Lung microvascular endothelial cell (primary cell): ENCODE measurements at places on chromosomes 6 and 20.

DNA sequence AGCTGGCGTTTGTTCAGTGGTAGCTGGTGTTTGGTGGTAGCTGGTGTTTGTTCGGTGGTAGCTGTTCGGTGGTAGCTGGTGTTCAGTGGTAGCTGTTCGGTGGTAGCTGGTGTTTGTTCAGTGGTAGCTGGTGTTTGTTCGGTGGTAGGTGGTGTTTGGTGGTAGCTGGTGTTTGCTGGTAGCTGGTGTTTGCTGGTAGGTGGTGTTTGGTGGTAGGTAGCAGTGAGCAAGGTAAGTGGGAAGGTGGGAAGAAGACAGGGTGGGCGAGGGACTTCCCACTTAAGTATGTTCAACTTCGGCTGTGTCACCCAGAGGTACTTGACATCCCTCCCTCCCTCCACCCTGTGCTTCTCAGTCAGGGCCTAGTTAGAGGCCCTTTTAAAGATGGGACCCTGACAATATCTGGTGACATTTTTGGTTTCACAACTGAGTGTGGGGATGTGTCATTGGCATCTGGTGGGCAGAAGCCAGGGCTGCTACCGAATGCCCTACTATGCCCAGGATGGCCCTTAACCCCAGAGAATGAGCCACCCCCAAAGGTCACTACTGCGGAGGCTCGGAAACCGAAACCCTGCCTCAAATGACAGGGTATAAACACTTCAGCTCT, 47.3 kb downstream of the BMP7 start:
- no peak for DNase-seq

DNA sequence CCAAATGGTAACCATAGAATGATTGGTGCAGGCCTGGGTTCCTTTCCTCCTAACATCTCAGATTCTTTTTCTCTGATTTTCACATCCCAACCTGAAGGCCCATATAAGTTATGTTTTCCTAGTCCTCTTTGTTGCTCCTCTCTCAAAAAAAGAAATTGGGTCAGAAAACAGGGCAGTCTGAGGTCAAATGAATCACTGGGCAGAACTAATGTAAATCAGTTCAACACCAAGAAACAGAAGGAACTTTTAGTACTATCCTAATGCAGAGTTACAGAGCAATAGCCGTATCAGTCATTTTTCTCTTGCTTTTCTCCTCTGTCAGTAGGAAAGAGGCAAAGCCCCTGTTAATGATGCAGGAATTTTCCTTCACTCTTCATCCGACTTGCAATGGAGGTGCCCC, 11.0 kb upstream of the TPD52L1 start:
- DNase-seq = no peak

DNA sequence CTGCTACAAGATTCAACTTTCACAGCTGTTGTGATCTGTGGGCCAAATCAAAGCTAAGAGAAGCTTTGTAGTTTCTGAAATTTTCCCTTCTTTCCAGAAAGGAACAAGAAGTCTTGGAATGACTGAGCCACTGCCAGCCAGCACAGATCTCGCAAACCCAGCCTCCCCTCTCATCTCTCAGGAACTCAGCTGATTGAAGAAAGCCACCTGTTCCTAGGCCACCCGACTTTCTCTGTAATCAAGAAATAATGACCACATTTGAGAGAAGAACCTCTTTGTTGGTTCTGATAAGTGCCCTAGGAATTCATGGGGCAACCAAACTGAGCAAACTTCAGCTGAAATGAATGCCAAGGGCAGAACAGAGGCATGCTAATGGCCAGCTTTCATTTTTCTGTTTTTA, 61.7 kb downstream of the HDGFL1 start:
- DNase-seq = no peak

- DNase-seq = peak; percentile 10
Measured at GRCh38 chr6:20709451-20709850, 175.2 kb downstream of the CDKAL1 start.

GRCh38 chr6:139748353-139749146, 374.1 kb upstream of the CITED2 start:
- no peak for DNase-seq

DNA sequence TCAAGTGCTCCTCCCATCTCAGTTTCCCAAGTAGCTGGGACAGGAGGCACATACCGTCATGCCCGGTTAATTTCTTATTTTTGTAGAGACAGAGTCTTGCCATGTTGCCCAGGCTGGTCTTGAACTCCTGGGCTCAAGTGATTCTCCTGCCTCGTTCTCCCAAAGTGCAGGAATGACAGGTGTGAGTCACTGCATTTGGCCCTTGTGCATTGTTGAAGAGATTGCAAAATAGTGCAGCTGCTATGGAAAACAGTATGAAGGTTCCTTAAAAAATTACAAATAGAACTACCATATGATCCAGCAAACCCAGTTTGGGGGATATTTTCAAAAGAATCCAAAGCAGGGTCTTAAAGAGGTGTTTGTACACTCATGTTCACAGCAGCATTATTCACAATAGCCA, 69.1 kb downstream of the GJA10 start:
- DNase-seq = no peak

- peak; percentile 93 for DNase-seq
Measured at GRCh38 chr20:5714261-5715041, 35.8 kb upstream of the SHLD1 start.

DNA sequence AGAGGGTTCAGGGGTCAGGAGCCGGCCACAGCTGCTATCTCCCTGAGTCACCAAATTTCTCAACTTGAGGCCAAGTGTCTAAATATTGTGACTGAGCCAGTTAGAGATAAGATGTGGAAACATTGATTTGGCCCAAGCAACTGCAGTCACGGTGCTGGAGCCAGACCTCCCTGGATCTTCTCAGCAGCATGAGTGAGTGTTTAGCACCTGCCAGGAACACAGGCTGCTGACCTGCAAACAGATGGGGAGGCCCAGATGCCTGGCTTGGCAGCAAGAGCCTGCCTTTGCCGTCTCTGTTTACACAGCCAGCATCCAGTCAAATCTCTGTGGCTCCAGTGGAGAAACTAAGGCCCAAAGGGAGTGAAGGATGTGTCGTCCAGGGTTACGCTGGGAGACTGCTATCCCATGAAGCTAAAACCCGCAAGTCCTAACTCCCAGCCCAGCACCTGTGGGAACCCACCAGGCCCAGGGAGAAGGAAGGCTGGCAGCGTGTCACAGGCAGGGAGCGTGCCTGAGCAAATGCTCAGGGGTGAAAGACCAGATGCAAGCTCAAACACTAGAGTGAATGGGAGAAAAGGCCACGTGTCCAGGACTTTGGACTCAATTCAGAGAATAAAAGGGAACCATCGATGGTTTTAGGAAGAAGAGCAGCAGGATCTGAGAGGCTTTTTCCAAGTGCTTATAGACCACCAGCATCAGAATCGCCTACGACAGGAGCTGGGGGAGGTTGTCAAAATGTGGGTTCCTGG, 15.9 kb upstream of the PTGIS start:
- no peak for DNase-seq

DNA sequence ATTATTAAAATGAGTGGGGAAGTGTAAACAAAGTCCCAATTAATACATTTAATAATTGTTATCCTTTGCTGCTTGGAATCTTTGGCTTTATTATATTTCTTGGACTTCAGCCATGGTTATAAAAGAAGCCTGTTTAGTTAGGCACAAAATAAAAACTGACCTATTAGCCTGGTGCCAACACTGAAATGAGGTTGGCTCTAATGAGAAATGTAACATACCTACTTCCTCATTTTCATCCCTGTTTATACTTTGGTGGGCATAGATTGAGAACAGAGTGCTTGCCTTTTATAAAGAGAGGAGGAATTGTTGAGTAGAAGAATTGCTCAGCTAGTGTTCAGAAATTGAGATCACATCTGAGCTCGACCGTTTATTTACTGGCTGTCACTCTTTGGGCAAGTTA, 471.3 kb downstream of the UTRN start:
- DNase-seq = peak; percentile 21

GRCh38 chr6:143755301-143755744, 77.6 kb downstream of the PHACTR2 start:
- peak; percentile 80 for DNase-seq

- no peak for DNase-seq
Measured at GRCh38 chr20:64223526-64224067, 32.0 kb upstream of the PCMTD2 start.

DNA sequence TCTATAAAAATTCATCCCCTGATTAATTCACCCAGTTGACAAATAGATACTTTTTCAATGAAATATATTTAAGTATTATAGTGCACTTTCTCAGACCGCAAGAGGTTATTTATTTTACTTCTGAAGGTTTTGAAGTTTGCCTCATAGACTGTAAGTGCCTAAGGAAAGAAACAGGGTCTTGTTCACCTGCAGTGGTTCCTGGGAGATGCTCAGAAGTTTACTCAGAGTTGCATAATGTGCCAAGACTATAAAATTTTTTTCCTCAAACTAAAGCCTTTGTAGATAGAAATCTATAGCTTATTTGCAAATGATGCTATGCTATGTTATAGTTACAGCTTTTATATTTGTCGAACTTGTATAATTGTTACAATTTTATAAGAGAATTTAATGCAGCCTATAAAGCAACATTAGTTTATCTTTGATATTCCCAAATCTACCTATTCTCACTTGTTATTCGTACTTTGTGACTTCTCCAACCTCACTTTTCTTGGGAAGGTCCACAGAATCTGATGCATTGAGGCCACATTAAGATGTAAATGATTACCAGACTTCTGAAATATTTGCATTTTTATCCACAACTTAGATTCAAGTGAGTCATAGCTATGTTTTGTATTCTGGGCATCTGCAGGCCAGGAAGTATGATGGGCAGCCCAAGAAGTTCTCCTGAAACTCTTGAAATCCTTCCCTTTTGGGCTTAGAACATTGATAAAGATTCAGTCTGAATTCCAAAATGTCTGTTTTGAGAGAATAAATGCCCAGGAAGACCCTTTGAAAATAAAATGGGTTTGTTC, 35.7 kb downstream of the KCNQ5 start:
- no peak for DNase-seq

DNA sequence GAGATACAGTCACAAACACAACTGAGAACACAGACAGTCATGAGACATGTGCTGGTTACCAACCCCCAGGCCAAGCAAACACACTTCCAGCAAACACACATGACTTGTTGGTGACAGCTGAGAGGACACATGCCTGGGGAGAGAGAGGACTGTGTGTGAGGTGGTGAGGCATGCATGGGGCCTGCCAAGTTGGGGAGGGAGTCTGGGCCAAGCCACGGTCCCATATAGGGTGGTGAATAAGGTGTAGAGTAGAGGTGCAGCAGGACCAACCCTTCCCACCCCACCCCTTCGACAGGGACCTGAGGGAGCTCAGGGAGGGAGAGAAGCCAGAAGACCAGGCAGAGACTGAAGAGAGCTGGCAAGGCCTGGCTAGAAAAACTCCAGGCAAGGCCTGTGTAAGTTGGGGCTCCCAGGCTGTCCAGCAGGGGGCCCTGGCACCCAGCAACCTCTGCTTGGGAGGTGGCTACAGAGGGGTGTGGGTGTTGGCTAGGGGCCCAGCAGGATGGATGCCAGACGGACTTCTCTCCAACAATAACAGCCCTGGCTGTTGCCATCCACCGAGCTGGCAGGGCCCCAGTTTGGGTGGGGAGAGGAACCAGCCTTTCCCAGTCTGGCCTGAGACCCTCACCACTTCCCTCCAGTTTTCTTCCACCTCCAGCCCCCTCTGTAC, 2.0 kb upstream of the SLC29A1 start:
- peak; percentile 91 for DNase-seq

DNA sequence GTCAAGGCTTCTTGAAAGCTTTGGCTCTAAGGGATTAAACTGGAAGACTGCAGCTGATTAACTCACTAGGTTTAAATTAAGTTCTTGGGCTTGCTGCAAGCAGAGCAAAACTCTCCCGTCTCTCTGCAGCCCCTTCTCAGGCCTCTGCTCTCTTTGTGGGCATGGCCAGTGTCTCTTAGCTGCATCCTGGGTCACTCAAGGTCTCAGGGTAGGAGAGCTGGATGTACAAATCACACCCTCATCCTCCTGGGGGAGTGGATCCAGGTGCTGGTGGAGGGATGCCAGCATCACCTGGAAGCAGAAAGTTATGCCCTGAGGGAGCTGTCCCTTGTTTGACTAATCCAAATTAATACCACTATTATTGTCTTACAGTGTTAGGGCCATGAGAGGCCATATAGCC, 35.8 kb downstream of the GCM1 start:
- no peak for DNase-seq

- peak; percentile 52 for DNase-seq
Measured at GRCh38 chr6:109008537-109009235, 86.0 kb downstream of the SESN1 start.

DNA sequence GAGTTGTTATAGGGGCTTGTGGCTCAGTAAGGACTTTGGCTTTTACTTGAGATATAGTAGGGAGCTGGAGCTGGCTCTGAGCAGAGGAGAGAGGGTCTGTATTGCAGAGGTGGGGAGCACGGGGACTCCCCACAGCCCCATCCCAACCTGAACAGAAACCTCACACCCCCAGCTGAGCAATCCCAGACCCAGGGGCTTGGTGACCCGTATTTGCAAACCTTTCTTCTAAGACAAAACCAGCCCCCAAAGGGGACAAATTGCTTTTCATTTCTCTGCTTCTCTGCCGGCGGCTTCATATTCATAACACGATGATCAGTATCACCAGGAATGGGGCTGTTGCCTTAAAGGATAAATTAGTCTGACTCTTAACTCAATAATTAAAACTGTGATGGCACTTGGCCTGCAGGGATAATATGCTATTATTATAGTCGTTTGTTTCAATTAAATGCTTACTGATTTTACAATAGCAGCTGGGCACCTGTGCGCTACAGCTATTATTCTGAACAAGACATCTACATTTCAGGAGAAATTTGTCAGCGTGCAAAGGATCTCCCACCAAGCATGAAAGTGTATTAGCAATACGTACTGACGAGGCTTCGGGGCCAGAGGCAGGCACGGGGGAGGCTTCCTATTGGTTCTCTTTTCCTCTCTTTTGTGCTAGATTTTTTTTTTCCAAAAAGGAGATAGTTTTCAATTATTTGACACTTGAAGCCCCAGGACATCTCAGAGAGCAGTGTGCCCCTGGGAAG, 118.1 kb downstream of the TOX2 start:
- no peak for DNase-seq

- DNase-seq = peak; percentile 34
Measured at GRCh38 chr6:139765825-139766285, 391.4 kb upstream of the CITED2 start.

GRCh38 chr20:6919792-6920468, 152.4 kb downstream of the BMP2 start:
- no peak for DNase-seq

GRCh38 chr6:154187714-154188113, 148.7 kb downstream of the OPRM1 start:
- no peak for DNase-seq

- DNase-seq = peak; percentile 65
Measured at GRCh38 chr20:46709459-46710152, at the start of gene SLC2A10. SLC2A10 (plus strand) TSS chr20:46709649; CDS start chr20:46709737, 88 bp downstream.

GRCh38 chr20:49284818-49285217, 7.0 kb upstream of the ZNFX1 start:
- no peak for DNase-seq
